ENCODE measurements at places on chromosomes 6 and 20. TPM values are rescaled to one million over a fixed set of nuclear protein-coding genes. Genes with fewer than 3 reads are reported as not detected.

The WFDC13 gene
- not detected for polyA plus RNA-seq

The OR2J3 gene
- not detected for polyA plus RNA-seq

The POU5F1 gene
- not detected for polyA plus RNA-seq

The COL9A3 gene
- polyA plus RNA-seq: 12.1 TPM

The GHRH gene
- polyA plus RNA-seq: 26.1 TPM

The VSTM2L gene
- polyA plus RNA-seq: 21.8 TPM

The PLA2G7 gene
- polyA plus RNA-seq: 2.8 TPM

The ENPP1 gene
- polyA plus RNA-seq: 4.6 TPM

The SLA2 gene
- 0.18 TPM for polyA plus RNA-seq

The HLA-E gene
- 261 TPM for polyA plus RNA-seq

The CABLES2 gene
- polyA plus RNA-seq: 3.4 TPM

The SHLD1 gene
- 13.9 TPM for polyA plus RNA-seq

The ZSCAN23 gene
- polyA plus RNA-seq: 1.5 TPM

The BRPF3 gene
- 9.8 TPM for polyA plus RNA-seq

The SLC17A1 gene
- polyA plus RNA-seq: not detected

The POM121L2 gene
- not detected for polyA plus RNA-seq

The PDYN gene
- polyA plus RNA-seq: not detected

The CGAS gene
- polyA plus RNA-seq: 1.2 TPM

The CASS4 gene
- polyA plus RNA-seq: 0.37 TPM

The BHLHE23 gene
- polyA plus RNA-seq: not detected

The CCDC170 gene
- 3.5 TPM for polyA plus RNA-seq

The ZBTB22 gene
- polyA plus RNA-seq: 17.9 TPM

The GJA10 gene
- not detected for polyA plus RNA-seq

The LZTS3 gene
- polyA plus RNA-seq: 6.5 TPM

The BANF2 gene
- polyA plus RNA-seq: not detected

The EPPIN gene
- not detected for polyA plus RNA-seq

The BMP7 gene
- polyA plus RNA-seq: 6.2 TPM

The TXLNB gene
- 1.1 TPM for polyA plus RNA-seq

The MMP24OS gene
- 72.3 TPM for polyA plus RNA-seq

The CRISP3 gene
- 0.08 TPM for polyA plus RNA-seq

The TRIM10 gene
- polyA plus RNA-seq: not detected

The ENPP4 gene
- polyA plus RNA-seq: 4.4 TPM

The TREML4 gene
- not detected for polyA plus RNA-seq

The SIGLEC1 gene
- 46.4 TPM for polyA plus RNA-seq

The NRN1 gene
- polyA plus RNA-seq: 13.6 TPM

The MAP7 gene
- 9.1 TPM for polyA plus RNA-seq

The FAM209A gene
- polyA plus RNA-seq: 0.40 TPM

The PDE10A gene
- 53.3 TPM for polyA plus RNA-seq

The ARMH2 gene
- polyA plus RNA-seq: not detected
